ENCODE measurements at places on chromosomes 3 and 15.

GRCh38 chr3:175896655-175897054, 1037.5 kb downstream of the NAALADL2 start:
- DNase-seq, result no peak

DNA sequence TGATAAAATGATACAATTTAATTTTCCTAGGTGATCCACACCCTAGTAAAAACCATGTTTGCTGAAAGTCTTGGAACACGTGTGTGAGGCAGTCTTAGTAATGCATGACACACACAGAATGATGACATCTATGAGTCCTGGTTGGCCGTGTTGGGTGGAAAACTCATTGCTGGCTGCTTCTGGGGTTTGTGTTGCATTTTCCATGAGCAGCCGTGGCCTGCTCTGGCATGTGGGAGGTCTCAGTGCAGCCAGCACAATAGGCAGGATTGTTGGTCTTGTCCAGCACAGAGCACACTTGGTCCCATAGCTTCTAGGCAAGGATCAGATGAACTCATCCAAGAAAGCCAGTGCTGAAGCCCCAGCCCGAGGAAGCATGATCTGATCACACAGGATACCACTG, 172.8 kb upstream of the UBE3A start:
- no peak for DNase-seq

DNA sequence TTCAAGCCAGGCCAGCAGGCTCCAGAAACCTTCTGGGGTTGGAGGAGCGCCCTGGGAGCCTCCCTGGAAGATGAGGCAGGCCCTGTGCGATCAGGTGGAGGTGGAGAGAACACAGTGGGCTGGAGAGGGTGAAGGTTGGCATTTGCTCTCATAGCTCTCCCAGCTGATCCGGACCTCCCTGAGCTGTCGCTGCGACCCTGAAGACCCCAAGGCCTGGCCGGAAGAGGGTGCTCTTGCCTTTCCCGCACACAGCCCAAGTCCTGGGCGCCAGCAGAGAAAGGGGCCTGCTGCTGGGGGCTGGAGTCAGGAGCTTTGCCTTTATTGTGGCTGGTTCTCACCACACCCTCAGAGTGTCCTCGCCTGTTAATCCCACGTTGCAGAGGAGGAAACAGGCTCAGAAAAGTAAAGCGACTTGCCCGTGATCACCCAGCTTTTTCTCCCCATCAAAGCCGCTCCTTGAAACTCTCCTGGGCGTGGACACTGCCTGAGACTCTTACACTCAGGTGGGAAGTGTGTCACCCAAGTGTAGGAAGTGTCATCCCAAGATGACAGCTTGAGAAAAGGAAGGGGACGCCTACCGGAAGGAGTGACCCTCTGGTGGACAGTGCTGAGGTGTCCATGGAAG, 8.6 kb upstream of the RPL29 start:
- peak; percentile 64 for DNase-seq

GRCh38 chr15:34941185-34941698, 28.3 kb downstream of the AQR start:
- no peak for DNase-seq

DNA sequence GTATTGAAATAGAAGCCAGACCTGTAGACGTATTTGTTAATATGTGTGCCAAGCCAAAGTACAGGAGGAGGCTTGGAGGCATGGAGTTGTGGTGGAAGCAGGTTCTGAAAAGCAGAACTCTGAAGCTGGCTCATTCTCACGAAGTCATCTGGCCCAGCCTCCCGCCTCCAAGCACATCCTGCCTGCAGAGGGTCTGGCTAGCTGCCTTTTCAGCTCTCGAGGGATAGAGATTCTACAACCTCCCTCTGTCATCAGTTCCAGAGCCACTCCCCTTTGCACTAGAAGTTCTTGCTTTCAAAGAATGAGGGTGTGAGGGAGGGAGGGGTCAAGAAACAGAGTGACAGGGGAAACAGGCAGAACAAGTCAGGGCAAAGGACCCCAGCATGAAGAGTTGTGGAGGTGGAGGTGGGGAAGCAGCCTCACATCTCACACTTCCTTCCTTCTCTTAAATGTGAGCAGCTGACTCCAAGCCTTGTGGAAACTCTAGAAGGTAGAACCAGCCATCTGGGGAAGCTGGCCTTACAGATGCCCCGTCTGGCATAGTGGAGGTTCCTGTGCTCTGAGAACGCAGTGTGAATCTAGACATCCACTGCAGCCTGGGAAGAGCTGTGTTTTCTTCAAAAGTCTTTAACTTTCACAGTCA, 95.3 kb downstream of the SLC49A4 start:
- peak; percentile 76 for DNase-seq

DNA sequence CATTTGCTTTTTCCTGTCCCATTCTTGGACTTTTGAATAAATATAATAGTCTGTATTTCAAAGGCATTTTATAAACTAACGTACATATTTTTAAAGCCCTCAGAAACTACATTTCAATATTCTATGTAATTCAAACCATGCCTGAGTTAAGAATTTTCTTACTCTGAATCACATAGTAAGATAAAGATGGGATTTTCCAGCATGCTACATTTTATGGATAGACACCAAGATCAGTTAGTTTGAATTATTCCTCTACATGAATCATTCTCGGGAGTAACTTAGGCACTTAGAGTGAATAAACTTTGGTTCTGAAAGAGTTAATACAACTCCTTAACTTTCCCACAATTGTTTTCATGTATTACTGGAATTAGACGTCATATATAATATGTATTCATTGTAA, 713.3 kb upstream of the CBLB start:
- DNase-seq, result no peak

- DNase-seq, result no peak
These were observed 41.4 kb upstream of the CA12 start for GRCh38 chr15:63422891-63423590.

DNA sequence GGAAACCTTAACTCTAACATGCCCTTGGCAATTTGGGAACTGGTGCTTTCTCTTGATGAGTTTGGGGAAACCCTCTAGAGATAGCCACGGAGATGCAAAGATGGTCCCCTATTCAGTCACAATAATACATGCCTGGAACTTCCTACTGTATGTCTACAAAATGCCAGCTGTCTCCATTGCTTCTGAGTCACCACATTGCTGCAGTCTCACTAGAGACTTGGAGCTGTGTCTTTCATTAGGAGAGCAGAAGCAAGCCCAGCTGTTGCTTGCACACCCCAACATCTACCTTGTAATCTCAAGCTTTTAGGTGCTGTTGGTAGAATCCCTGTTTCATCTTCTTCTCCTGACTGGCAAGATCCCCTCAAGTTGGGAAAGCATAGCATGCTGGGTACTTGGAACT, 261.0 kb downstream of the ADAMTSL3 start:
- no peak for DNase-seq

DNA sequence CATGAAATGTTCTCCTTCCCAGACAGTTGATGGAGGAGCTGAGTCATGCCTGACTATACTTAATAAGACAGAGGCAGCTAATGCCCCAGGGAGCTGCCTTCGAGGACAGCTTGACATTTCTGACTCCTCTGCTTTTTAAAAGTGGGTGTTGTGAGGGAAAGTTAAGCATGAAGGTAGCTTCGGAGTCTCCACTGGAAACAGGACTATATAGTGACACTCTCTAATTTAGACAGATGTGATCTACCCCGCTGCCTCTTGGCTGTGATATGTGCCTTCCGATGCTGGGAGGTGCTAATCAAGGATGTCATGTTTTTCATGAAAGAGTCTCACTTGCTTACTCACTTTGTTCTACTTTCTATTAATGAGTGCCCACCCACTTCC, 72.7 kb downstream of the IL1RAP start:
- peak; percentile 19 for DNase-seq

DNA sequence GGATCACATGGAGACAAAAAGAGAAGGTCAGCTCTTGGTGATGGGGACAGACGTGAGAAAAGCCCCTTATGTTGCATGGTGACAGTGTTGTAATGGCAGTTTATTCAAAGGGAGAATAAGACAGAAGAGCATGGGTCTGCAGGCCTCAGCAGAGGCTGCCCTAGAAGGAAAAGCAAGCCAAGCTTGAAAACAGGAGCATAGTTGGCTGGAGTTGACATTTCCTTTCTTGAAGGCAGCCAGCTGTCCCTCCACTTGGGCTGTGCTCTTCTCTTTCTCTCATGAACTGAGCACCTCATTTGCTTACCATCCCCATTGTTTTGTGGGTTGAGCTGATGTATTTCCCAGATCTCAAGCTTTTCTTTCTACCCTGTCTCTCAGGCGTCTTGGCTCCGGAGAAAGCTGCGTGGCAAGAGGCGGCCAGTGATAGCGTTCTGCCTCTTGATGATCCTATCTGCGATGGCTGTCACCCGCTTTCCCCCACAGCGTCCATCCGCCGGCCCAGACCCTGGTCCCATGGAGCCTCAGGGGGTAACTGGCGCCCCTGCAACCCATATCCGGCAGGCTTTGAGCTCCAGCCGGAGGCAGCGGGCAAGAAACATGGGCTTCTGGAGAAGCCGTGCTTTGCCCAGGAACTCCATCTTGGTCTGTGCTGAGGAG, 52.9 kb downstream of the GASK1A start:
- DNase-seq, result no peak

DNA sequence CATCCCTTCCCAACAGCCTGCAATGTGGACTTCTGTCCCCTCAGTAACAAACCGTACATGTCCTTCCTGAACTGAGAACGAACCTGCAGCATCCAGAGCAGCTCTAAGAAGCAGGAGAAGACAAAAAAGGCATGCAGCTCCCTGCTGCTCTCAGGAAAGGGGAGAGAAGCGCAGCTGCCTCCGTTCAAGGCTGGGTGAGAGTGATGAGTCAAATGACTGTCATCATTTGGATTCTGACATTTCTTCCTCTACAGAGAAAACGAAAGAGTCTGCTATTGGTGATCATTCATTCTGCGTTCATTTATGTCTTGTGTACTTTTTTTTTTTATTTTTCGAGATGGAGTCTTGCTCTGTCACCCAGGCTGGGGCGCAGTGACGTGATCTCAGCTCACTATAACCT, 677.8 kb downstream of the FHIT start:
- DNase-seq, result no peak

GRCh38 chr15:81181220-81181619, 15.5 kb upstream of the IL16 start:
- no peak for DNase-seq

- DNase-seq, result no peak
These were observed 39.1 kb upstream of the PHLDB2 start for GRCh38 chr3:111819927-111820326.

DNA sequence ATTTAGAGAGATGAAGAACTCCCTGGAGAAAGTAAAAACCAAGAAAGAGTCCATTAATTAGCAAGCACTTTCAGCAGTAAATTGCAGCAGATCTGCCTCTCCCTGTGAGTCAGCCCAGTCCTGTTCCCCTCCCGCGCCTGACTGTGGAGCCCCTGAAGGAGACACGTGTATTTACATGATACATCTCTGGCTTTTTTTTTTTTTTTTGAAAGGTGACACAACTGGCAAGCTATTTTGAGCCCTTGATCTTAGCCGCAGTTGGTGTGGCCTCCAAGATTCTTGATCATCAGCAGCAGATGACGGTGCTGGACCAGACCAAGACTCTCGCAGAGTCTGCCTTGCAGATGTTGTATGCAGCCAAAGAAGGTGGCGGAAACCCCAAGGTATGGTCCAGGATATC, 271.8 kb upstream of the TPM1 start:
- DNase-seq, result no peak

GRCh38 chr3:50100386-50100785, 11.7 kb downstream of the RBM5 start:
- DNase-seq, result no peak

DNA sequence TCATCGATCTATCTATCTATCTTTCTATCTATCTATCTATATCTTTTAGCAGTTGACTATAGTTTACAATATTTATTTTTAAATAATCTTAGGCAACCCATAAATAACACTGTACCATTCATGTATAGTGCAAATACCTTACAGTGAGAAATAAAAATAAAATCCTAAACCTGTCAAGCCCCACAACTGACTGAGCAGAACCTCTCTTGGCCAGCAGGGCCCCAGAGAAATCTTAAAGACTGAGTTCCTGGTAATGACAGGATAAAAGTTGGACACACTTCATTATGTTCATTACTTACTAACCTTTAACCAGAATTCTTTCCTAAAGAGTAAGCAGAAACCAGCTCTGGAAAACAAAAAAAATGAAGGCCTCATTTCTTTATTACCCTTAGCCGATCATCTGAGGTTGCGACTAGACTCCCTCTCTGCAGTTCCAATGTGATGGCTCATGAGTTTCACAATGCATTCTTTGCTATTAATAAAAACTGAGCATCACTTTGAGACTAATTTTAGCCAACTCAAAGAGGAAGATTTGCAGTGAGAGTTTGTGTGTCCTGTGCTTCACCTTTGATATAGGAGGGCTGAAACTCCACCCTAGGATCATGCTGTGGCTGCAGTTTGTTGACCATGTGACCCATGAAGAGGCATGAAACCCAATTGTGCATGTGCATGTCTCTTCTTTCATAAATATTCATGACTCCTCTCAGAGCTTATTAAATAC, 1072.0 kb downstream of the NSUN3 start:
- no peak for DNase-seq

- DNase-seq, result no peak
These were observed 53.4 kb downstream of the ITPR1 start for GRCh38 chr3:4546346-4547178.
